ENCODE measurements at places on chromosomes 4 and X.

- DNase-seq: no peak
Observed at GRCh38 chr4:21948347-21949072, at the start of gene KCNIP4. TSS of gene KCNIP4 (minus strand) at chr4:21948772.

GRCh38 chr4:158197194-158197776, 13.0 kb upstream of the TMEM144 start:
- no peak for DNase-seq

- DNase-seq: no peak
Observed at GRCh38 chr4:141255016-141255415, 34.3 kb downstream of the ZNF330 start.

- DNase-seq: no peak
Observed at GRCh38 chrX:74383611-74384010, 37.7 kb upstream of the SLC16A2 start.

- DNase-seq: no peak
Observed at GRCh38 chr4:61298178-61298740, 98.1 kb downstream of the ADGRL3 start.

DNA sequence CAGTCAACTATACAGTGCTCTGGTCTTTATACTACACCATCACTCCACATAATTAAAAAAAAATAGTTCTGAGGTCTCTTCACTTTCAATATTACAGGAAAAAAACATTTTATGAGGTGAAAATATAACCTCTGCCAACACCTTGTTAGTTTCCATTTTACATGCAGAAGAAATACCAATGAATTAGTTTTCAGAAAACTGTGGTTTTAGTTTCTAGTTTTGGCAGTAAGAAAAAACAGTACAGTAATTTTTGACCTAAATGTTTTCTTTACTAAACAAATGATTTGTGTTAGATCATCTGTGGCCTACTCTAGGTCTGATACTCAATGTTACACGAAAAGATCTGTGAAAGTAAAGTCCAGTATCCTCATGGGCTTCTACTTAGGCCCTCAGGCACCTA, 10.0 kb downstream of the SULT1E1 start:
- no peak for DNase-seq

GRCh38 chr4:88575186-88575585, 17.1 kb upstream of the HERC3 start:
- DNase-seq: no peak

GRCh38 chrX:79065696-79066095, 78.8 kb upstream of the GPR174 start:
- no peak for DNase-seq

DNA sequence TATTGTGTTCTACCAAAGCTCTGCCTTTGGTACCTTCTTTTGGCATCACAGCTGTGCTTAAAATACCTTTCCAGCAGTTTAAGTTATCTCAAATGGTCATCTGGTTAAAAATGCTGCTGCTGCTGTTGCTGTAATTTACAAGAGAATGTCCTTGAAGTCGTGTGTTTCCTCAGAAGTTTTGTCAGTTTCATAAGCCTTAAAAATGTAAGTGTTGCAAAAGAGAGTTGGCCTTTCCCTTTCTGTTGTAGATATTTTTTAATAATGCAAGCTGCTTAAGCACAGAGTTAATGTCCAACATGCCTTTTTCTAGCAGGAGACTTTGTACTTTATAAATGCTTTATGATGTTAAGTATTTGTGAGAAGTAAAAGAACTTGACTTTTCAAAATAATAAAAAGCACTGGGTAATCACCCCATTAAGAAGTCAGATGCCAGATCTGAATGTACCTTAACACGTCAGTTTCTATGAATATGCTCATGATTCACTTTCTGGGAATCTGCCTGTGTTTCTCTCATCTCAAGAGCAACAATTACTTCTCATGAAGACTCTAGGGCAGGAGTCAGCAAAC, 35.3 kb upstream of the TENM3 start:
- DNase-seq: no peak

- DNase-seq: no peak
Observed at GRCh38 chr4:23366557-23366906, 523.3 kb downstream of the PPARGC1A start.

- DNase-seq: no peak
Observed at GRCh38 chrX:107755721-107756120, 19.9 kb downstream of the TSC22D3 start.

DNA sequence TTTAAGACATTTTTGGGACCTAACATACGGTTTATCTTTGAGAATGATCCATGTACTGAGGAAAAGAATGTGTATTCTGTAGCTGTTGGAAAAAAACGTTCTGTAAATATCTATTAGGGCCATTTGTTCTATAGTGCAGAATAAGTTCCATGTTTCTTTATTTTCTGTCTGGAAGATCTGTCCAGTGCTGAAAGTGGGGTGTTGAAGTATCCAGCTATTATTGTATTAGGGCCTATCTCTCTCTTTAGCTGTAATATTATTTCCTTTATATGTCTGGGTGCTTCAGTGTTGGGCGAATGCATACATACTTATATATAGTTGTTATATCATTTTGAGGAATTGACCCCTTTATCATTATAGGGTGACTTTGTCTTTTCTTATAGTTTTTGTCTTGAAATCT, 24.7 kb downstream of the MAGEC1 start:
- DNase-seq: no peak

- no peak for DNase-seq
Observed at GRCh38 chrX:16870862-16871815, 977 bp upstream of the RBBP7 start.

GRCh38 chr4:14596028-14596427, 406.3 kb upstream of the CPEB2 start:
- no peak for DNase-seq

- peak; percentile 2 for DNase-seq
Observed at GRCh38 chr4:1939664-1940509, 68.7 kb downstream of the NSD2 start.

GRCh38 chrX:29862126-29862677, 353.2 kb upstream of the MAGEB2 start:
- no peak for DNase-seq

DNA sequence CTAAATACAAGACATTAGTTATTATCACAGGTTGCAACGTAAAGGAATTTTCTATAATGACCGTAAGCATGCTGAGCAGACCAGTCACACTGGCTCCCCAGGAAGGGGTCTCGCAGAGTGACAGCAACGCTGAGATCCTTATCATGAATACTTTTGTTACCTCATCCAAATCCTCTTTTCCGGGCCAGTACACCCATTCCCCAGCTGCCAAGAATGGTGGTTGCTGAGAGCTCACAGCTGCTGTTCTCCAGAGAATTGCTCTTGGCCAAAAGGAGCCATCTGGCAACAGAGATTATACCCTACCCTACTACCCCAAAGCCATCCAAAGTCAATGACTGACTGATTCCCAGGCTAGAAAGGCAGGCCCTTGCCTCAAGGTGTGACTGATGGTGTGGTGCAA, 91.6 kb downstream of the FUNDC1 start:
- DNase-seq: no peak

DNA sequence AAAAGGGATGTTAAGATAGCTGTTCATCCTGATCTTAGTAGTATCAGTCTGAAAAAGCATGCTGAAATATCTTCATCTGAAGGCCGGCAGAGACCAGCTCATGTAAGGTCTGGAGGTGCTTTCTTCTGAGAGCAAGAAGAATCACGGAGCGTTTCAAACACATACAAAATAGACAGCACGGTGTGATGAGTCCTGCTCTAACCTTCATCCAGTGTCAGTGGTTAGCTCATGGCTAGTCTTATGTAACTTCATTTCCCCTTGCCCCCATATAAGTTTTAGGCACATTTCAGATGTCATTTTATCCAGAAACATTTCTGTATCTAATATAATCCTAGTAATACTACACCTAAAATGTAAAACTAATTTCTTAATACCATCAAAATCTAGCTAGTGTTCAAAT, 27.8 kb downstream of the ADD1 start:
- no peak for DNase-seq

- no peak for DNase-seq
Observed at GRCh38 chr4:3352941-3353594, 60.2 kb downstream of the RGS12 start.

DNA sequence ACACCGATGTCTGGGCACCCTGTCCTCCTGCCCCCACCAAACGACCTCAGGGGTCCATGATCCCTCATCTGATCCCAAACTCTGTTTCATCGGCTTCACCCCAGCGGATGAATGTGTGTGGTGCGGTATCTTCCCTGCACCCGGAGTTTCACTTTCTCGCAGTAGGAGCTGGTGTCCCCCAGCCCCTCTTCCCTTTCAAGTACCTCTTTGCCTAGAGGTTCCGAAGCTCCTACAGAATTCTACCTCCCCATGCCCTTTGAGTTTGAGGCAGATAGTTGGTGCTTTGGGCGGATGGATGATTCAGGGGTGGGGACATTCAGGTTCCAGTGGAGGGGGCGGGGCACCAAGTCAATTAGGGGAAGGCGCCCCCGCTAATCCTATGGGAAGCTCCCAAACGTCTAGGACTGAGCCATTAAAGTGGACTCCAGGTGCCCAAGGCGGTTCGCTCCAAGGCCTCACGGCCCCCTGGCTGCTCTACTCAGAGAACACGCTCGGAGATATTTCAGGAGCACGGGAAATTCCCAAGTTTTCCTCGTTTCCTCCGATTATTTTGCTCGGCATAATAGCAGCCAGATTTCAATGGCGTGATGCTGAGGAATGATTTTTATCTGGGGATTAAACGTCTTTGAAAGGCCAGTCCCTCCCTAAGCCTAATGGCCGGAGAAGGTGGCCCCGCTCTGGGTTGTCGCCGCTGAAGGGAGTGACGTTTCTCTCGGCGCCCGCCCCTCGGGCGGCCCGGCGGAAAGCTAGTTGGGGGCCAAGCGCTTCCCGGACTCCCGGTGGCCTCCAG, 1.3 kb downstream of the MSX1 start:
- no peak for DNase-seq

GRCh38 chrX:127085939-127086338, 266.4 kb downstream of the PRR32 start:
- DNase-seq: no peak

DNA sequence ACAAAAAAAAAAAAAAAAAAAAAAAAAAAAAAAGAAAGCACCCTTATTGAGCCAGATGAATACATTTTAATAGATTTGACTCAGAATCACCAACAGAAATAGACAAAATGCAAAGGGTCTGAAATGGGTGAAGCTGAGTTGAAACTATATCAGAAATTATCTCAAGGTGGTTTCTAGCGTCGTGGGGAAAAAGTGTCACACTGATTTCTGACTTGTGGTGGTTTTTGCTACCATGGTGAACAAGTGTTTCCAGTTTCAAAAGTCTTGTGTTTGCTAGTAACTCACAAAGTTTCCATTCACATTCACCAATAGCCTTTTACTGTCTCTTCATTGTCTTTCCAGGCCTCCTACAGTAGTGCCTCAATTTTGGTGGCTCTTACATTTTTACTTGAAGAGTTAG, 135.5 kb downstream of the ARHGAP24 start:
- DNase-seq: no peak

DNA sequence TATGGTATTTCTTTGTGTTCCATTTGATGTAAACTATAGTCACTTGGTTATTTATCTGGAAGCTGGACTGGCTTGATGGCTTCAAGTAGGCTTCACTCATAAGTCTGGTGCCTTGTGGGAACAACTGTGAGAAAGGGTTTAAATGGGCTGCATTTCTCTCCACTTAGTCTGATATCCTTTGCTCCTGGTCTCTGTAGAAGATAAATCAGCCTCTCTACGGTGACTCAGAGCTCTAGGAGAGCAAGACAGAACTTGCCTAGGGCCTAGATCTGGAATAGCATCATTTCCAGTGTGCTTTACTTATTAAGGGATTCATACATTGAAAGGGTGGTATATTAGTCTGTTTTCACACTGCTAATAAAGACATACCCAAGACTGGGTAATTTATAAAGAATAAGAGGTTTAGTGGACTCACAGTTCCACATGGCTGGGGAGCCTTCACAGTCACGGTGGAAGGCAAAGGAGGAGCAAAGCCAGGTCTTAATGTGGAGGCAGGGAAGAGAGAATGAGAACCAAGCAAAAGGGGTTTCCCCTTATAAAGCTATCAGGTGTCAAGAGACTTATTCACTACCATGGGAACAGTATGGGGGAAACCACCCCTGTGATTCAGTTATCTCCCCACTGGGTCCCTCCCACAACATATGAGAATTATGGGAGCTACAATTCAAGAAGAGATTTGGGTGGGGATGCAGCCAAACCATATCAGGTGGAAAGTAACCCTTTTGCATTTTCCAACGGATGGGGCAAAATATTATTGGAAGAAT, 1746.4 kb upstream of the PCDH7 start:
- no peak for DNase-seq

GRCh38 chr4:113502476-113502875, 259.1 kb downstream of the CAMK2D start:
- DNase-seq: no peak

GRCh38 chr4:54643958-54644751, 13.6 kb upstream of the KIT start:
- DNase-seq: no peak

DNA sequence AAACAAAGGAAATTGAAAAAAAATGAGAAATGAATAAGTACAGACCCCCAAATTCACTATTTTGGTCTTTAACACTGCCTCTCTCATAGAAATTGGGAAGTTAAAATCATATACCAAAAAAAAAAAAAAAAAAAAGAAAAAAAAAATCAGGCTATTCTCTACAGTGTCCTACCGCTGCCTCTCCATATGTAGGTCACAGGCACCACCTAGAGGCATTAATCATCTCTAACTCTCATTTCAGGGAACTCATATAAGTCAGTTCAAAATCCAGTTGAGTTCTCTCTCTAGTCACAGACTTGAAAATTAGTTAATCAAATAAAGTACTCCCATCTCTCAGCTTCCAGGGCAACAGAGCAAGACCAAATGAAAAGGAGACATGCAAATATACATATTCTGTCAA, 47.9 kb downstream of the COX18 start:
- DNase-seq: no peak

DNA sequence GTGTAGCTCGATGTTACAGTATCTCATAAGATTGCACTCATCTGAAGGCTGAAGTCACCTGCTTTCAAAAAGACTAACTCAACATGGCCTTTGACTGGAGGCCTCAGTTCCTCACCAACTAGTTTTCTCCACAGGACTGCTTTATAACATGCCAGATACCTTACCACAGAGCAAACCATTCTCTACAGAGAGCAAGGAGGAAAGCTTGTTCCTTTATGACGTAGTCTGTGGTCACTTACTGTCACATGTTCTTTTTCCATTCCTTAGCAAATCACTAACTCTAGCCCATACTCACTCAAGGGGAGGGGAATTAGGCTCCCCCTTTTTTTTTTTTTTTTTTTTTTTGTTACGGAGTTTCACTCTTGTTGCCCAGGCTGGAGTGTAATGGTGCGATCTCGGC, 3.2 kb downstream of the THAP9 start:
- DNase-seq: no peak
